ENCODE measurements at places on chromosomes 12 and 14.

- DNase-seq: no peak
Observed at GRCh38 chr12:111304642-111305071, 64.2 kb downstream of the PHETA1 start.

DNA sequence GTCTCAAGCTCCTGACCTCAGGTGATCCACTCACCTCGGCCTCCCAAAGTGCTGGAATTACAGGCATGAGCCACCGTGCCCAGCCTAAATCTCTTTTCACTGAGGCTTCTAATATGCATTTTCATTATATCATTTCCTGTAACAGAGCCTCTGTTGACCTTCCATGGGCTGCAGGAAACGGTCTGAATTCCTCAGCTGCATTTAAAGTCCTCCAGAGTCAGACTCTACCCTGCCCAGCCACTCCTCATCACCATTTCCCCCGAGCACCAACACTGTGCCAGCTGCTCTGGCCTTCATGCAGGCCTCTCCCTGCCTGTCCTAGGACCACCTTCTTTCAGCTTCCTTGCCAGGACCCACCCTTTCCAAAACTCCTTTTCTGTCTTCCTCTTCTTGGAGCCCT lies 9.8 kb upstream of the NFKBIA start:
- no peak for DNase-seq

DNA sequence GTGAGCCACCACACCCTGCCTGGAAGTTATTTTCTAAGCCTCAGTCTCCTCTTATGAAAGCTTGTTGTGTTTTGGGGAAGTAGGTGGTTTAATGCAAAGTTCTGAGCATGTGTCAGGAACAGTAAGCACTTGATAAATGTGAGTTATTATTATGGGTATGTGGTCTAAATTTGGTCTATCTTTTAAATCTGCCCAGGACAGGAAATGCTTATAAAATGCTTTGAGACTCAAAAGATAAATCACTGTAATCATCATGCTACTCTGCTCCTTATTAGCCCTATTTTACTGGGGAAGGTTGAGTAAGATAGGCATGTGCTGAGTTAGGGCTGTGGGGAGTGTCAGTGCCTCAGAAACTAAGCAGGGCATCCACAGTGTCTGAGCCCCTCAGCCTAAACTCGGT lies 13.1 kb upstream of the SRSF5 start:
- DNase-seq: no peak

- no peak for DNase-seq
Observed at GRCh38 chr14:51386983-51387735, 147.1 kb downstream of the TMX1 start.

DNA sequence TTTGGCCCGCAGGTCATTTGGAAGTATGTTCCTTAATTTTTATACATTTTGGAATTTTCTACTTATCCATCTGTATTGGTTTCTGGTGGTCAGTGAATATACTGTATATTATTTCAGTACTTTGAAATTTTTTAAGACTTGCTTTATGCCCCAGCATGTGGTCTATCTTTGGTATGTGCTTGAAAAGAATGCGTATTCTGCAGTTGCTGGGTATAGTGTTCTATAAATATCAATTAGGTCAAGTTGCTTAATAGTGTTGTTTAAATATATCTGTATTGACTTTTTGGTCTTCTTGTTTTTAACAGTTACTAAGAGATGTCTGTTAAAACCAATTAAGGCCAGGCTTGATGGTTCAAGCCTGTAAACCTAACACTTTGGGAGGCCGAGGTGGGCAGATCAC lies 21.7 kb upstream of the SIX1 start:
- DNase-seq: no peak

DNA sequence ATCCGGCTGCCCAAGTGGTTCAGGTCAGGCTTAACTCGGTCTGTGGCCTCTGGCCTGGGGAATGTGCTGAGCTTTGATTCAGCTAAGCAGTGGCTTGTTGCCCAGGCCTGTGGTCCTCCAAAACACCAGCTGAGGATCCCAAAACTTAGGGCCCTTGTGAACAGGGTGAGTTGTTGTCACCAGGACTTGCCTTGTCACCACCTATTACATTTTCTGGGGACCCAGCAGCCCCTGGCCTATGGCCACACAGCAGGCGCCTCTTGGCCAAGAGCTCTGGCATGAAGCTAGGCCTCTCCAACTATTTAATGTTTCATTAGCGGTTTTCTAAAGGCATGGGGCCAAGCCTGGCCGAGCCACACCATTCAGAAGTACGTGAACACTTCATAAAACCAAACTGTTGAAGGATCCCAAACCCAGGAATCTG lies 343.7 kb downstream of the CACNA1C start:
- DNase-seq: no peak

GRCh38 chr12:113315358-113315757 lies 19.6 kb downstream of the SLC8B1 start:
- DNase-seq: no peak

DNA sequence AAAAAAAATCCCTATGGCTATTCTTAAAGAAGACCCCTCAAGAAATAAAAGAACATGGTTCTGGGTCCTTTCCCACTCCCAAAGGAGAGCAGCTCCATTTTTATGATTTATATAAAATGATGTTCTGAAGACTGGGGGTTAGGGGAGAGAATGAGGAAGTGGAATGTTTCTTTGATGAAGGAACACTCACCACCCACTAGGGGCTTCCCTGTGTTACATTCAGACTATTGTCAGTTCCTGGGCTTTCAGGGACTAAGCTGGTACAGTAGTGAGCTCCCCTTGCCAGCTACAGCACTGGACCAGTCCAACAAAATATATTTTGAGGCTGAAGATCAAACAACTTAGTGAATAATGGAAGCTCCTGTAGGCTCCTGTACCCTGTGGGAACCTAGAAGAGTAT lies 98.9 kb downstream of the HMGA2 start:
- DNase-seq: no peak
